ENCODE measurements at places on chromosomes 3 and 15.

GRCh38 chr3:118000219-118000618 is 1034.4 kb downstream of the IGSF11 start:
- DNase-seq, result no peak

GRCh38 chr3:155553780-155554179 is 191.1 kb downstream of the PLCH1 start:
- DNase-seq, result no peak

GRCh38 chr3:144552346-144553057 is 580.9 kb downstream of the DIPK2A start:
- DNase-seq, result no peak

GRCh38 chr15:82856397-82857170 is 47.2 kb downstream of the WHAMM start:
- DNase-seq, result no peak

DNA sequence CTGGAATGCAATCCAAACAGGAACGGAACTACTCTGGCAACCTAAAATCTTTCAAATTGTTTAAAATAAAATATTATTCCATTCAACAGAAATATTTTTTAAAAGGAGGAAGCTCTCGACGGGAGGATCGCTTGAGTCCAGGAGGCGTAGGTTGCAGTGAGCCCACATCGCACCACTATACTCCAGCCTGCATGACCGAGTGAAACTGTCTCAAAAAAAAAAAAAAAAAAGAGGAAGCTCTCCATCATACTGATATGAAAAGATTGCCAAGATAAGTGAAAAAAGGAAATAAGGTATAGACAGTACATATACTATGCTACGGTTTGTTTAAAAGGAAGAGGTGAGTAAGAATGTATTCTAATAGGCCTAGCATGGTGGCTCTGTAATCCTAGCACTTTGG is 3.6 kb downstream of the RAD18 start:
- DNase-seq, result no peak

DNA sequence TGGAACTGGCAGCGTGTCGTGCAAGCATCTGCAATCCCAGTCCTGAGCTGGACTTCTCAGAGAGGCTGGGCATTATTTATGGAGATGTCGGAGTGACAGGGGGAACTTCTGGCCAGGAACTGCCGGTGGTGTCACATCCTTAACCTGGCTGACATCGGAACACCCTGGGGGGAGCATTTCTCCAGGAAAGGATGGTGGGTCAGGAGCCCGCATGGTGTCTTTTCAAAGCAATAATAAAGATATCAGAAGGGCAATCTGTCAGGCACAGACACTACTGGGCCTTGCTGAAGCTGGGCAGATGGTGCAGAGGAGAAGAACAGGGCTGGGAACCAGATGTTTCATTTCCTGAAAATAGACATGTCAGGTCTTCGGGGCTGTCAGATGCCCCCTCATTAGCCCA is 133.5 kb downstream of the WNT7A start:
- DNase-seq, result no peak

DNA sequence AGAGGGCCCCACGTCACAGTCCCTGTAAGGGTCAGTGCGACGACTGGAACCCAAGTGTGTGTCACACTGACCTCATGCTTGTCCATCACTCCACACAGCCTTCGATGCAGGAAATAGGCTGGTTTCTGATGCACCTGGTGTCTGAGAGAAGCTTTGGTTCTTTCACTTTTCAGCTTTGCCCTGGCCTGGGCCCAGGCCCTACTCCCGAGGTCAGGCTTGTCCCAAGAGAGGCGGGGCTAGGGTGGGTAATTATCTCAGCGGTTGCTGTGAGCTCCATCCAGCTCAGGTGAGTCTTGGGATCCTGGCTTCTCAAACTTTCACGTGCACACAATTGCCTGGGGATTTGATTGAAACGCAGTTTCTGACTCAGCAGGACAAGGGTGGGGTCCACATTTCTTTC is 19.6 kb upstream of the CHRNB4 start:
- DNase-seq, result no peak

DNA sequence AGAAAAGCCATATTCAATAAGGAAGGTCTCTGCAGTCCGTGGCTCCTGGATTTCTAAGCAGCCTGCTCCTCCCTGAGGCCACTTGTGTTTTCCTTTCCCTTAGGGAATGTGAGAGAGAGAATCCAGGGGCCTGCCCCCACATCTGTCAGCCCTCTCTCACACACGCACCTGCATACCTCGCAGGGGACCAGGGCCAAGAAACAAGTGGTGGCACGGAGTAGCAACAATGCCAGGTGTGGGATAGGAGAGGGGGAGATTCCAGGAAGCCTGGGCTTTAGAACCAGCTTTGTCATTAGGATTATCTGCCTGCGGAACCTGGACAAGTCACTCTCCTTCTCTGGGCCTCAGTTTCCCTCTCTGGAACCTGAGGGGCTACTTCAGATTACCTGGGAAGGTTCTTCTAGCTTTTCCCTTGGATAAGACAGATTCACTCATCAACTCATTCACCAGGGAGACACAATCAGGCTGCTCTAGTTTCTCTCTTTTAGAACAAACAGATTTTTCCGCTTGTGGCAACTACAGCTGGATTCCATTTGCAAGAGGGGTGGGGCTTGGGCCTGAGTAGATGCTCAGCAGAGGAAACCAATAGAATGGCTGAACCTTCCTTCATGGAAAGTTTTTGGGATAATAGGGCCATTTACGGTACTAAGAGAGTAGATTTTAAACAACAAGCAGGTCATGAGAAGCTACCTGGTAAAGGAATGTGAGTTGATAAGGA is 19.5 kb downstream of the BCL6 start:
- no peak for DNase-seq

- DNase-seq, result no peak
These were observed 2.6 kb downstream of the GNAI2 start for GRCh38 chr3:50238549-50239026.

- DNase-seq, result no peak
These were observed 92.3 kb downstream of the FOXP1 start for GRCh38 chr3:71491154-71491752.

- DNase-seq, result no peak
These were observed 3.0 kb downstream of the MYEF2 start for GRCh38 chr15:48175126-48175525.

DNA sequence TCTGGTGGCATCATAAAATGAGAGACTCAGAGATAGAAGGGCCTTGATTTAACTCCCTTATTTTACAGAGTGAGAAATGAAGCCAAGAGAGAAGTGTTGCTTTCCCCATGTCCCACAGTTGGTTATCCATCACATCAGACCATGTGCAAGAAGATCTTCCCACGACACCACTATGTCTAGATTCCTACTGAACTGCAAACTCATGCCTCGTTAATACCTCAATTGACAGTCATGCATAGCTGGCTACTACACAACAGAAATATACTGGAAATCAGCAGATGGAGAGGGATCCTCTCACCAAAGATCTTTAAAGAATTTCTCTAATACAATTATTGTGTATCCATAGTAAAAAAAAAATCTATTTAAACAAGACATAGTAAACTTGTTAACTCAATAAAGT is 33.3 kb downstream of the PEAK1 start:
- no peak for DNase-seq

DNA sequence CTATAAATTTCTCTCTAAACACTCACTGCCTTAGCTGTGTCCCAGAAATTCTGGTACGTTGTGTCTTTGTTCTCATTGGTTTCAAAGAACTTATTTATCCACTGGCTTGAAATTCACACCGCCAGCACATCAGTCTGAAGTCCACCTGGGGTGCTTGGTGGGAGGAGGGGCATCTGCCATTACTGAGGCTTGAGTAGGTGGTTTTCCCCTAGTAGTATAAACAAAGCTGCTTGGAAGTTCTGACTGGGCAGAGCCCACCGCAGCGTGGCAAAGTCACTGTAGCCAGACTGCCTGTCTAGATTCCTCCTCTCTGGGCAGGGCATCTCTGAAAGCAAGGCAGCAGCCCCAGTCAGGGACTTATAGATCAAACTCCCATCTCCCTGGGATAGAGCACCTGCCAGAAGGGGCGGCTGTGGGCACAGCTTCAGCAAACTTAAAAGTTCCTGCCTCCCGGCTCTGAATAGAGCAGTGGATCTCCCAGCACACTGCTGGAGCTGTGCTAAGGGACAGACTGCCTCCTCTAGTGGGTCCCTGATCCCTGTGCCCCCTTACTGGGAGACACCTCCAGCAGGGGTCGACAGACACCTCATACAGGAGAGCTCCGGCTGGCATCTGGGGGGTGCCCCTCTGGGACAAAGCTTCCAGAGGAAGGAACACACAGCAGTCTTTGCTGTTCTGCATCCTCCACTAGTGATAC is 114.1 kb downstream of the SUCLG2 start:
- no peak for DNase-seq

- DNase-seq, result no peak
These were observed 75.5 kb downstream of the DLG1 start for GRCh38 chr3:197222937-197223370.

GRCh38 chr15:100105101-100105500 is 236.7 kb downstream of the ADAMTS17 start:
- no peak for DNase-seq

GRCh38 chr3:64650715-64651114 is 37.1 kb downstream of the ADAMTS9 start:
- no peak for DNase-seq

- DNase-seq, result no peak
These were observed 255.8 kb downstream of the CACNA2D3 start for GRCh38 chr3:54378184-54378583.

- no peak for DNase-seq
These were observed 21.8 kb upstream of the ANPEP start for GRCh38 chr15:89836267-89837133.

DNA sequence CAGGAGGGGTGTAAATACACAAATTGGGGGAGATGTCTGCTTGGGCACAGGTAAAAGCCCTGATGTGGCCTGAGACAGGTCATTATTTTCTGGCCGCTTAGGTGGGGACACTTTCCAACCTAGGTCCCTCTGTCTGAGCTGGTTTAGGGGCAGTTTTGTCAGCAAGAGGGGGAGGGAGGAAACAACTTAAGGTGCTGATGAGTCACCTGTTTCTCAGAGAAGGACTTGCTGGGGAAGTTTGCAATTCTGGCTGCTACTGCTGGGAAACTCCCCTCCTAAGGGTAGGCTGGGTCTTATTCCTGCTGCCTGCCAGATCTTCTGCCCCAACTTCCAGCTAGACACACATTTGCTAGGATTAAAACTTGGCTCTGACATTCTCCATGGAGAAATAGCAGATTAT is 4.8 kb upstream of the RHOV start:
- DNase-seq, result no peak

- no peak for DNase-seq
These were observed 104.1 kb downstream of the TPRA1 start for GRCh38 chr3:127486321-127486944.

DNA sequence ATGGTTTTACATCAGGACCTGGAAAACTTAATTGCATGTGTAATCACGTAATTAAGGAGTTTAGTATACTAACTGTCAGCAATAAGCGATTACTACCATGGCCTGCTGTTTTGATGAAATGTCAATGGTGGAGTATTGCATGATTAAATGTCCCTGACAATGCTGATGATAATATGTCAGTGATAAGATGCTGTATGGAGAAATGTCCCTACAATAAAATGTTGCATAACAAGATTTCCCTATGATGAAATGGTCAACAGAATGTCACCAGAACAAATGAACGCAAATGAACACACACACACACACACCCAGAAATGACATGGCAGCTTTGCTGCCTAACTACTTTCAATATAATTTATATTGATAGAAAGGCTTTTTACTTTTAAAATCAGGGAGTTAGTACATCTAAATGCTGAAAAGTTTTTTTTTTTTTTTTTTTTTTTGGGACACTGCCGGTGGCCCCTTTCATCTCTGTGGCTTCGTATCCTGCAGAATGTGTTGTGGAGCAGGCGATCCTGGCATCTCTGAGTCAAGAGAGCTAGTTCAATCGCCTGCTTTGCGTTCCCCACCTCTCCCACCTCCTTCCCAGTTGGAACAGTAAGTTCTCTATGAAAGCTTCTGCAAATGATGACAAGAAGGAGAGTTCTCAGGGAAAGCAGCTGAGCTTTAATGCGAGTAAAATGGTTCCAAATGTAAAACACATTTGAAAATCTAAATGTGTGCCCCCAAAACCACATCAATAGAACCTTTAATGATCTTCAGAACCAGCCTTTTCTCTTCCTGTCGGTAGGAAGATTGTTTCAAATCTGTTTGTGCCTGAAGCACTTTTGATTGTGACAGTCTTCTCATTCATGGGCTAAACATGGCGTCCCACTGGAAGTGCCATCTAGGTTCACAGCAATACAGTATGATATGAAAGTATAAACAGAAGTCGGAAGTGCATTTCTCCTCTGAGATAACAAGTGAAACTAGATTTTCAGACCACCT is 170.1 kb upstream of the GBE1 start:
- no peak for DNase-seq

GRCh38 chr3:40299721-40300335 is 9.7 kb upstream of the EIF1B start:
- DNase-seq, result no peak

- no peak for DNase-seq
These were observed 53.4 kb upstream of the VILL start for GRCh38 chr3:37937156-37937555.

DNA sequence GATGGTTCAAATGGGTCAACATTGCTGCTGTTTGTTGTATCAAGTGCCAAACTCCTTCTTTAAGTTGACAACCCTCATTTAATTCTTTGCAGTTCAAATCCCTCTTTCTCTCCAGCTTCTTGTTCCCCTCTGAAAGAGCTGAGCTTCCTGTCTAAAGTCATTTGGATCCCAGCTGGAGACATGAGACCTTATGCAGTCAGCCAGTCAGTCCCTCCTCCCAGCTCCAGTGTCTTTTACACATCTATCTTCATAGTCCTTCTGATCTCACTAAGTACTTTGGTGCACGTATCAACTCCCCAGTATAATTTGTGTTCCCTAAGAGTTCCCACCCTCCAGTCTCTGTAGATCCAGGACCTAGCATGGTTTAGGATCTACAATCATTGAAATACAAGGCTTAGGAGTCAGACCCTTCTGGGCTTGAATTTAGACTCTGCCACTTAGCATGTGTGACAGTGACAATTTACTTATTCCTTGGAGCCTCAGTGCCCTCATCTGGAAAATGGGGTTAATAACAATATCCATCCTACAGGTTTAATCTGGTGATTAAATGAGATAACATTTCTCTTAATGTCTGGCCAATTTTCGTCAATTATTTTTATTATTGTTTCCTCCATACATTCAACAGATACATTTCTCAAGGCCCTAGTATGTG is 102.8 kb upstream of the SEMA6D start:
- no peak for DNase-seq

GRCh38 chr3:71241981-71242560 is 341.5 kb downstream of the FOXP1 start:
- no peak for DNase-seq

DNA sequence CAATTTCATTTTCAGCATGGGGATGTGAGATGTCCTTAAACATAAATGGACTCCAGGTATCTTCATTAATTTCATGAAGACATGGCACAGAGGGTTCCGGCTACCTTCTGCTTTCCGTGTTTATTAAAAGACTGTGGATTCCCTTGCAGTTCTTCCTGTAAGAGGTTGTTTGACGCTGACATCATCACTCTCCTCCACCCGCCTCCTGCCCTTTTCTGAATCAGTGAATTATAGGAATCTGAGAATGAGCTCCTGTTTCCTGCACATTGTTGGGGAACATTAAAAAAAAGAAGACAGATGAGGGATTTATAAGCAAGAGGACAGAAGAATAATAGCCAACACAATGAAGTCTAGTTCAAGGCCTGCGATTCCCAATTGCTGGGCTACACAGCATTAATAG is 191.3 kb downstream of the LPP start:
- DNase-seq, result no peak
